ENCODE measurements at places on chromosomes 5 and 9. TPM values are rescaled to one million over a fixed set of nuclear protein-coding genes. Genes with fewer than 3 reads are reported as not detected.

- DNase-seq = no peak
These were observed 274.3 kb upstream of the DMRT1 start for GRCh38 chr9:567128-567746.

The GBGT1 gene
- total RNA-seq = 12.4 TPM

GRCh38 chr9:2159521-2160454 is 144.6 kb downstream of the SMARCA2 start:
- DNase-seq = no peak

GRCh38 chr5:178464431-178465048 is 125.7 kb downstream of the COL23A1 start:
- DNase-seq = no peak

GRCh38 chr5:111682121-111682520 is 74.9 kb downstream of the NREP start:
- no peak for DNase-seq

DNA sequence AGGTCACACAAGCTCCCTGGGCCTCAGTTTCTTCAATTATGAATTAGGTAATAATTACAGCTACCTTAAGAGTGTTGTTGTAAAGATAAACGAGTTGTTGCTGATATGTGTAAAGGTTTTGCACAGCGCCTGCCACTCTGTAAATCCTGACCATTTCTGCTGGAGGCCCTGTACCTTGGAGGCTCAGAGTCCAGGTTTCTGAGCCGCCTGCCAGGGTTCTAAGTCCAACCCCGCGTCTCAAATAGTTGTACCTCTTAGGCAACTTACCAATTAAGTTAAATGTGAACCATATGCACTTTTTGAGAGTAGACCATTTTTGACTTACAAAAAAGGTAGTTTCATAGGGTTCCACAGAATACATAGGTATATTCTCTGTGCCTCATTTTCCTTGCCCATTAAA is 156.8 kb upstream of the KLF9 start:
- DNase-seq = no peak

- DNase-seq = no peak
These were observed 283.0 kb upstream of the ITGA1 start for GRCh38 chr5:52504584-52505240.

DNA sequence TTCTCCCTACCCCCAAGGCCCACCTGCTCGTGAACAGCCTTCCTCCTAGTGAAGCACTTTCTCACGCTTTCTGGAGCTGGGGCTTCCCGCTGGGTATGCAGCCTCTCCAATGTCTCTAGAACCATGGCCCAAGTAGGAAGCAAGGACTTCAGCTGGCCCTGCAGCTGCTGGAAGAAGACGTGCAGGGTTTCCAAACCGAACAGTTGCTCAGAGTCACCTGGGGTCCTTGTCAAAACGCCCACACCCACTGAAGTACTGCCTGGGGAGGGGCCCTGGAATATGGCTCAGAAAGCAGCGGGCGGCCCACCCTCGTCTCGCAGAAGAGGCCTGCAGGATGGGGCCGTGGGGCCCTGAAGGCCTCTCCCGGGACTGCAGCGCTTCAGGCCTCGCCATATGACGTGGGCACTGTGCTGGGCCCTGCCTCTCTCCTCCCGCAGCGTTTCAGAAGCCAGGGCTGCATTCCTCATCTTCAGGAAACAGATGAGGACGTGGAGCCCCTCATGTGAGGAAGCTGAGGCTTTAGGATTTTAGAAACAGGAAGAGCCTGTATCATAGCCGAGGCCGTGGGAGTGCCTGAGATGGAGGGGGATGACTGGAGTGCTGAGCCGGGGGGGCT is 116.0 kb upstream of the LMX1B start:
- DNase-seq = no peak

DNA sequence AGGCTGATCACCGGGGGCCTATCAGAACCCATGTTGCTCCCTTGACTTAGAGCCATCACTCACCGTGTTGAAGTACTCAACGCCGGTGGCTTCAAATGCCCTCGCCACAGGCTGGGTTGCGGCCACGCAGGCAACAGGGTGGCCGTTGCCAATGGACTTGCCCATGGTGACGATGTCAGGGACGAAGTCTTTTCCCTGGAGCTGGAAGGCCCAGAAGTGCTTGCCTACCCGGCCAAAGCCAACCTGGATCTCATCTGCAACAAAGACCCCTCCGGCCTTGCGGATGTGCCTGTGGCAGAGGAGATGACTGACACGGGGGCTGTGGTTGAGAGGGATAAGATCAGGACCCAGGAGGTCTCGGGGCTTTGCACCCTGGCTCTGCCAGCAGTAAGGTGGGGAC is 10.3 kb downstream of the PHYKPL start:
- DNase-seq = no peak

- DNase-seq = no peak
These were observed 126.4 kb downstream of the MAT2B start for GRCh38 chr5:163631856-163632255.

GRCh38 chr9:88789785-88790184 is 201.5 kb upstream of the S1PR3 start:
- DNase-seq = no peak

GRCh38 chr9:121699571-121700164 is 48.2 kb downstream of the DAB2IP start:
- no peak for DNase-seq

DNA sequence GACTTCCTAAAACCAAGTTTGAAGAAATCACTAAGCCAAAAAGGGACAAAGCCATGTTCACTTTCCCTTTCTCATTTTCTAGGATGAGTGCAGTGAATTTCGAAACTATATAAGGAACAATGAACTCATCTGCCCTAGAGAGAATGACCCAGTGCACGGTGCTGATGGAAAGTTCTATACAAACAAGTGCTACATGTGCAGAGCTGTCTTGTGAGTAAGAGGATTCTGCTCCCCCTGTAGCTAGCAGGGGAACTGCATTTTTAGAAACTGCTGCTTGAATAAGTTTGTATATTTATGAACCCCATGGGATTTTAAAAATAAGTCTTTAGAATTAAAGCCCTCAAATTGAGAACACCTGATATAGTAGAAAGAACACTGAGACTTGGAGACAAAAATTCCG is 42.7 kb upstream of the SPINK14 start:
- no peak for DNase-seq

The SV2C gene
- 0.04 TPM for total RNA-seq

GRCh38 chr9:70924895-70925547 is 196.4 kb downstream of the TRPM3 start:
- peak; percentile 45 for DNase-seq

The HSPA9 gene
- 695 TPM for total RNA-seq

The MSX2 gene
- 1.4 TPM for total RNA-seq

DNA sequence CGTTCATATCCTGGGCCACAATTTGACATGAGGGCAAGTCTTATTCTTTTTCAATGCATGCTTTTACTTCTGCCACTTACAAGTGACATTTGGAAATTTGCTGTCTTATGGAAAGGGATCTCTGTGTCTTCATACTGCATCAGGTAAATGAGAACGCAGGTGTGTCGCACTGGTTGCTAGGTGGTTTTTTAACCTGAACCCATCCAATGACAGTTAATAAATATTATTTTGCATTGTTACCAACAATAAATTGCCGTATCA is 1.1 kb downstream of the ADAMTS16 start:
- no peak for DNase-seq

- no peak for DNase-seq
These were observed 98.4 kb downstream of the PDE4D start for GRCh38 chr5:59795141-59795540.

GRCh38 chr5:133469252-133469651 is 143.1 kb downstream of the FSTL4 start:
- DNase-seq = no peak

GRCh38 chr9:76629205-76629990 is 134.8 kb upstream of the PCA3 start:
- DNase-seq = no peak

The ACTBL2 gene
- 1.5 TPM for total RNA-seq

- no peak for DNase-seq
These were observed 4.1 kb downstream of the ASB6 start for GRCh38 chr9:129637673-129638439.

- DNase-seq = no peak
These were observed 1163.0 kb downstream of the TAF11L14 start for GRCh38 chr5:18797222-18797621.

- no peak for DNase-seq
These were observed 3.2 kb upstream of the IRX2 start for GRCh38 chr5:2754581-2755075.

- DNase-seq = no peak
These were observed 4.2 kb downstream of the SLC1A3 start for GRCh38 chr5:36610621-36611020.

DNA sequence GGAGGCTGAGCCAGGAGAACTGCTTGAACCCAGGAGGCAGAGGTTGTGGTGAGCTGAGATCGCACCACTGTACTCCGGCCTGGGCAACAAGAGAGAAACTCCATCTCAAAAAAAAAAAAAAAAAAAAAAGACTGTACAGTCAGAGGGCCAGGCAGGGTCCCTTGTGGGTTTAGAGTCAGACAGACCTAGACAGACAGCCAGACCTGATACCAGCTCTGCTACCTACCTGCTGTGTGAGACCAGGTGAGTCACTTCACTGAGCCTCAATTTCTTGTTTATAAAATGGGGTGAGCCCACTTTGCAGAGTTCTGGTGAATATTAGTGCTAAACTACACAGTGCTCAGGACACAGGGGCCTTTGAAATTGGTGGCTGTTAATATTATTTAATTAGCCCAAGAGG is 19.7 kb downstream of the TRIM14 start:
- DNase-seq = no peak

The SOHLH1 gene
- not detected for total RNA-seq

The TMEM174 gene
- not detected for total RNA-seq

The MRPL36 gene
- total RNA-seq = 51.6 TPM

GRCh38 chr9:130693101-130693425 is 517 bp upstream of the EXOSC2 start:
- no peak for DNase-seq

The NPM1 gene
- total RNA-seq = 1,455 TPM

GRCh38 chr5:40651201-40651600 is 28.5 kb upstream of the PTGER4 start:
- DNase-seq = no peak

- DNase-seq = no peak
These were observed 332.4 kb upstream of the DAB2 start for GRCh38 chr5:39757131-39757530.

The SPATA9 gene
- total RNA-seq = not detected

GRCh38 chr9:96158909-96159575 is 142.9 kb downstream of the HSD17B3 start:
- DNase-seq = no peak

The QSOX2 gene
- 17.3 TPM for total RNA-seq

DNA sequence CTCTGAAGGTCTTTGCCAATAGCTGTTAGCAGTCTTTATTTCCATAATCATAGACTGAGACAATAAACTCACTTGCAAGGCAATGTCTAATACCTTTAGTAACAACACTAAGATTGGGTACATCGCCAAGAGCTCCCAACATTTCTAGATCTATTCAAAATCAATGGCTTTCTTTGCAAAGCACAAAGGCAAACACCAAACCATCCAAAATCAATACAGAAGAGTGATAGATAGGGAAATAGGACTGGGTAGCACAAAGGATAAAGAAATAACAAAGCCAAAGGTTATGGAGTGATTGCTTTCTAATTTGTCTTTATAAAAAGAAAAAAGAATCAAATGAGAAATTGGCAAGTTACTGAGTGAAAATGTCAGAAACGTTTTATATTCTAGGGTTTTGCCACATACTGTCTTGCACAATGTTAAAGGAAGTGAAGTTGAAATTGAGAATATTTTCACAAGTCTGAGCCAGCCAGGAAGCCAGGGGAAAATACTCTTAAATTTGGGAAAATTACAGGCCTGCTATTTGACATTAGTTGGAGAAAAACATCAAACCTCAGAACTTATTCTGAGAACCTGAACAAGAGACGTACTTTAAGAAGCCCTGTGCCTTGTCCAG is 53.3 kb upstream of the LHFPL2 start:
- no peak for DNase-seq

DNA sequence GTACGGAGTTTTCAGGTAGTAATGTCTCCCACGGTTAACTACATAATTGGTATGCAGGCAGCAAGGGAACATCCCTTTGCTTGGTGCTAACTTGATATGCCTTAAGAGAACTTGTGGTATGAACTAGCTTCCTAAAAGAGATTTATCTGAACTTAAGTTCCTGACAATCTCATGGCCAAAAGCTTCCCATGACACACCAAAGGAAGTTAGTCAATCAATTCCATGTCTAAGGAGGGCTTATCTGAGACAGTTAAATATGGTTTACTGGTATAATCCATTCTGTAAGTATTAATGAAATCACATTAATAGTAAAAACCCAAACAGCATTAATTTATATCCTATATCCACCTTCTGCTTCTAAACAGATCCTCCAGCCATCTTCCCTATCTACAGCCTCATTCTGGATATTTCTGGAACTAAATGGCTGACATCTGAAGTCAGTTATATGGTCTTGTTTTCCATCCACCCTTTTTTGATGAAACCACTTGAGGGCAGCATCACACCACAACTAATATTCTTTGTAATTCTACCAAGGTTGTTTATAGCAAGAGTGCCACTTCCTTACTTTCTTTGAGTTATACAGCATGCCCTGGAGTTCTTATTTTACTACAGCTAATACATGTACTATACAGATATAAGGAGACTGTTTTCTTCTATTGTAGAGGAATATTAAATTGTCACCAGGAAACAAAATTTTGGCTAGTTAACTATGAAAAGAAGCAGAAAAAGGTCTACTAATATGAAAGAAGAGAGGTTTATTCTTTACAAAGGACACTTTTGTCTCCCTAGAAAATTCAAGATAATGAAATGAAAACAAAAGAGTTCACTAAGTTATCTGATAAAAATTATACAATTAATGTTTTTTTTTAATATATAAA is 34.7 kb downstream of the SHOC1 start:
- DNase-seq = peak; percentile 54

The FBXO38 gene
- total RNA-seq = 33.1 TPM

The RANBP17 gene
- total RNA-seq = 7.1 TPM

DNA sequence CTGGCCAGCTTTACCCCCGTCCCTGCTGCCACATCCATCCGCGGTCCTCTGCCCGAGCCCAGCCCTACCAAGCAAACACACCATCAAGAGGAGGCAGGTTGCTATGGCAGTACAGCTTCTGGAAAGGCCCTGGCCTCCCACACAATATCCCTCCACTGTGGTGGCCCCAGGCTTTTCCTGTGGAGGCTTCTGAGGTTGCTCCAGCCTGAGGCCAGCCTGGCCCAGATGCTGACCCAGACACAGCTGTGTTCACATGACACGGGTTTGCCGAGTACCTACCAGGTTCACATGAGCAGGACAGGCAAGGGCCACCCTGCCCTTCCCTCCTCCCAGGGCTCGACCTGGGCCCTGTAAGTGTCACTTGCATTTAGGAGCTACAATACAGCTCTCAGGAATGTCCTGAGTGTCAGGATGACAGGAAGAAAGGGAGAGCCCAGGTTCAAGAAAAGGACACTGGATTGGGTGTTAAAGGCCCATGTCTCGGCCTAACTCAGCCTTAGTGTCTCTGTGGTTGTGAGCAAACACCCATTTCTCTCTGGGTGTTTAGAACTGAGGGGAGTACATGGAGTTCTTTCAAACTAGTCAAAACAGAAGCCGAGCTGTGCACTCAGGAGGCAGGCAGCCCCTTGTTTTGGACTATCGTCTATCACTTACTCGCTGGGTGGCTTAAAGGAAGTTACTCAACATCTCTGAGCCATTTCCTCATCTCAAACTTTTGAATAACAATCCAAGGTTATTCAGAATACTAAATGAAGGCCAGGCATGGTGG is 40.2 kb downstream of the NAIF1 start:
- no peak for DNase-seq

Data from kidney epithelial cell (primary cell).